ENCODE measurements at places on chromosomes 7 and 10. TPM values are rescaled to one million over a fixed set of nuclear protein-coding genes. Genes with fewer than 3 reads are reported as not detected.

CTTNBP2 gene
- 3.2 TPM for total RNA-seq

OR13A1 gene
- not detected for total RNA-seq

LIPJ gene
- total RNA-seq: under 0.01 TPM

LRRC18 gene
- total RNA-seq: not detected

EGR2 gene
- 1.7 TPM for total RNA-seq

OR2A5 gene
- not detected for total RNA-seq

RSU1 gene
- total RNA-seq: 114 TPM

MKI67 gene
- total RNA-seq: 21.2 TPM

TMEM176B gene
- total RNA-seq: not detected

ZNF33B gene
- 7.8 TPM for total RNA-seq

NRP1 gene
- total RNA-seq: 222 TPM

CNTNAP2 gene
- total RNA-seq: not detected

CRHR2 gene
- total RNA-seq: not detected

DNAH11 gene
- total RNA-seq: under 0.01 TPM

LAMB1 gene
- total RNA-seq: 438 TPM

NPFFR1 gene
- not detected for total RNA-seq

STAMBPL1 gene
- 120 TPM for total RNA-seq

TRIM8 gene
- 119 TPM for total RNA-seq

CALML3 gene
- total RNA-seq: not detected

EBLN1 gene
- total RNA-seq: not detected

OPN1SW gene
- not detected for total RNA-seq

STEAP2 gene
- total RNA-seq: 4.5 TPM

GBX1 gene
- not detected for total RNA-seq

NUTM2B gene
- total RNA-seq: 0.32 TPM

RP9 gene
- total RNA-seq: 8.2 TPM

CLRN3 gene
- total RNA-seq: not detected

RASA4 gene
- total RNA-seq: 10.4 TPM

UTF1 gene
- not detected for total RNA-seq

GRID1 gene
- under 0.01 TPM for total RNA-seq

AKR1C8 gene
- total RNA-seq: not detected

ZNF425 gene
- 2.9 TPM for total RNA-seq

CABCOCO1 gene
- 3.2 TPM for total RNA-seq

RFC2 gene
- total RNA-seq: 18.4 TPM

TUBB8 gene
- not detected for total RNA-seq

UCMA gene
- not detected for total RNA-seq

All from fibroblast of villous mesenchyme (primary cell).